Fibroblast of lung (primary cell): ENCODE measurements at places on chromosomes 12 and 14.

DNA sequence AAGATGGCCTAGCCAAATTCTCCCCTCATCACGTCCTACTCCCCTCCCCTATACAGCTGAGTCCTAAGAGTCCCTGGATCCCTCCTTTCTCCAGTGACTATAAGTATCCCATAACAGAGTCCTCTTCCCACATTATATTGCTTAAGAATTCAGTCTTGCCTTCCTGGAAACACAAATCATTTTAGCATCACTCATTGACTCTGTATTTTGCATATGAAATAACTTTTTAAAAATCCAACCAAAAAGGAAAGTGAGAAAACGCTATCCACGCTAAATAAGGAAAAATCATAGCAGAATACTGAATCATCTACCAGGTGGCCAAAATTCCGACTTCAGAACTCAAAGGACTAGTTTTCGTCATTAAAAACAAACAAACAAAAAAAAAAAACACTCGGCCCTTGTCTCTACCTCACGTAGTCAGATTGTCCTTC is 130.2 kb downstream of the GCH1 start:
- peak; percentile 60 for DNase-seq

DNA sequence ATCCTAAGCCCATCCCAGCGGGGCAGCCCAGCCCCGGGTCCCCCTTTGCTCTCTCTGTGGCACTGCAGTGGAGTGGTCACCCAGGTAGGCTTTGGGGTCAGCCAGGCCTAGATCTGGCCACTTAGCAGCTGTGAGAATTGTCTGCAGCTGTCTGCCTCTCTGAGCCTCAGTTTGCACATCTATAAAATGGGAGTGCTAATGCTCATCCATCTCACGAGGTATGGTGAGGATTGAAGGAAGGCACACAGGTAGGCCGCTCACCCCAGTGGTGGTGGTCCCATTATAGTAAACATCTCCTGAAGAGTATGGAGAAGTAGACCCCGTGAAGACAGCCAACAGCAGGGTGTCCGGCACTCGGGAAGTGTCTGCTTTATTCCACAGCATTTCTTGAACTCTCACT is 9.2 kb downstream of the FOXN4 start:
- no peak for DNase-seq

- no peak for DNase-seq
Measured at GRCh38 chr12:47202176-47202575, 122.4 kb upstream of the AMIGO2 start.

GRCh38 chr14:74902941-74903705 is 19.9 kb downstream of the RPS6KL1 start:
- DNase-seq: no peak

DNA sequence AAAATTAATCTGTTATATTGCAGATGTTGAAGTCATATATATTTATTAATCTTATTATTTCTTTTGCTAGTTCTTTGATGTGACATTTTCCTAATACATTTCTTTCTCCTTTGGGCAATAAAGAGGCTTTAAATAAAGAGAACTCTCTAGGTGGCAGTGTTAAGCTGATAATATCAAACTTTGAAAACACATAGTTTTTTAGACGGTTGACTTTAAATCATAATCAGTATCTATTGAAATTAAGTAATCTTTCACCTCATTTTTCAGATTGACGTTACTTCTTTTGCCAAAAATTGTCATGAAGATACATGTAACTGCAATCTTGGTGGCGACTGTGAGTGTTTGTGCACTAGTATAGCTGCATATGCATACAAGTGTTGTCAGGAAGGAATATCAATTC is 130.8 kb upstream of the PTPRQ start:
- DNase-seq: no peak

DNA sequence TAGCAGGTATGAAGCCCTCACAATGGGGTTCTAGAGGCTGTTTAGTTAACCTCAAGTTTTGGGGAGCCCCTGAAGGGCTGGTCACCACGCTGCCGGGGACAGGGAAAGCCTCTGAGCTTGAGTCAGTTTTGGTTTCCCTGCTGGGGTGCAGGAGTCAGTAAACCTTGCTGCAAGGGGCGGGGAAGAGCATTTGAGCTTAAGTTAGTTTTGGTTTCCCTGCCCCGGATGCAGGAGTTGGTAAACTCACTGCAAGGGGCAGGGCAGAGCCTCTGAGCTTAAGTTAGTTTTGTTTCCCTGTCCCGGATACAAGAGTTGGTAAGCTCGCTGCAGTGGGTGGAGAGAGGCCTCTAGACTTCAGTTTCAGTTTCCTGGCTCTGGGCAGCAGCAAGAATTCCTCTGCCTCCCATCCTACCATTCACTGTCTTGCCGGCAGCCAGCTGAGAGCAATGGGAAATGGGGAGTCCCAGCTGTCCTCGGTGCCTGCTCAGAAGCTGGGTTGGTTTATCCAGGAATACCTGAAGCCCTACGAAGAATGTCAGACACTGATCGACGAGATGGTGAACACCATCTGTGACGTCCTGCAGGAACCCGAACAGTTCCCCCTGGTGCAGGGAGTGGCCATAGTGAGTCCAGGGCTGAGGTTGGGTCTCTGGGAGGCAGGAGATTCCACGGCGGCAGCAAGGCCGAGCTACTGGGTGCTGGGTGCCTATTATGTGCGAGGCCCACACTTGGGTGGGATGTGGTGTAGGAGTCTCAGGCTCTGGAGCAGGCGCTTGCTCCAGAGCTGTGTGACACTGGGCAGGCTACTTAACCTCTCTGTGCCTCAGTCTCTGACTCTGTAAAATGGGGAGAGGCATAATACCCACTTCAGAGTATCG is at the start of gene OAS2:
OAS2 (plus strand) TSS at position 357 of the 878 bp plus-strand sequence; CDS start at position 447, 90 bp downstream.
- peak; percentile 15 for DNase-seq

DNA sequence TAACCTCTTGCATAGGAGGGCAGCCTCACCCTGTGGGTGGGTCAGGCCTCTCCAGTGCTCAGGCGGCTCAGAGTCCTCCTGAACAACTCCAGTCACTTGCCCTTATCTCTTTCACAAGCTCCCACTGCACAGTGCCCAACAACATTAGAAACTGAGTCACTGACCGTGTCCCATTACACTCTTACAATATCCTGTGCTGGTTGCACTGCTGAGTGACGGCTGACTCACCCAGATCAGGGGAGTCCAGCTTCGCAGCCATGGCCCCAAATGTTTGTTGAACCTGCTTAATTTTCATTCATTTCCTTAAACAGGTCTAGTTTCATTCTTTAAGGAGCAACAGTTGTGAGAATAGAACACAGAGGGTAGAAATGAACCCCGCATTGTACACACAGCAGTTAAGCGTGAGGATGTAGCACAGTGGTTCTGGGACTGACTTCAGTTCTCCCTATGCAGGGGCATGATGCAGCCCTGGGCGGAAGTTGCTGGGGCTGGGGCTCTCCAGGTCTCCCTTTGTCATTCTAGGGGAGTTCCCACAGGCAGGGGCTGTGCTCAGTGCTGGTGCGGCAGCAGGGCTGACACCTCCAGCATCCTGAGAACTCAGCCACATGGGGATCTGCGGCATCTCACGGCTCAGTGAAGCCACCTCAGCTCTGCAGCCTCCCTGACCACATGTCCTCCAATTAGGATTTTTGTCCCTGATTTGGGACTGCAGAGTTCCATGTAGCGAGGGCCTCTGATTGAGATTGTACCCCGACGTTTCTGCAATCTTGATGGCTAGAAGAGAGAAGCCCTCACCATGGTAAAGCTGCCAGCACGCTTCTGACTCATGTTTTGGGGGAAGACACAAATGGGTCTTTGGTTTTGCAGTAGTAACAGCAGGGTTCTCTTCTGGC is 16.1 kb downstream of the GPR68 start:
- peak; percentile 62 for DNase-seq

GRCh38 chr12:6443361-6443983 is 1.3 kb upstream of the CD27 start:
- no peak for DNase-seq

- no peak for DNase-seq
Measured at GRCh38 chr12:22722779-22723178, 97.8 kb downstream of the ETNK1 start.

GRCh38 chr12:21559855-21560569 is 33.9 kb downstream of the SPX start:
- peak; percentile 74 for DNase-seq

- DNase-seq: no peak
Measured at GRCh38 chr12:8675591-8676036, 13.0 kb upstream of the MFAP5 start.

- no peak for DNase-seq
Measured at GRCh38 chr12:67986632-67987031, 2.6 kb upstream of the IFNG-AS1 start.

- no peak for DNase-seq
Measured at GRCh38 chr12:74499192-74499591, 38.4 kb upstream of the ATXN7L3B start.

DNA sequence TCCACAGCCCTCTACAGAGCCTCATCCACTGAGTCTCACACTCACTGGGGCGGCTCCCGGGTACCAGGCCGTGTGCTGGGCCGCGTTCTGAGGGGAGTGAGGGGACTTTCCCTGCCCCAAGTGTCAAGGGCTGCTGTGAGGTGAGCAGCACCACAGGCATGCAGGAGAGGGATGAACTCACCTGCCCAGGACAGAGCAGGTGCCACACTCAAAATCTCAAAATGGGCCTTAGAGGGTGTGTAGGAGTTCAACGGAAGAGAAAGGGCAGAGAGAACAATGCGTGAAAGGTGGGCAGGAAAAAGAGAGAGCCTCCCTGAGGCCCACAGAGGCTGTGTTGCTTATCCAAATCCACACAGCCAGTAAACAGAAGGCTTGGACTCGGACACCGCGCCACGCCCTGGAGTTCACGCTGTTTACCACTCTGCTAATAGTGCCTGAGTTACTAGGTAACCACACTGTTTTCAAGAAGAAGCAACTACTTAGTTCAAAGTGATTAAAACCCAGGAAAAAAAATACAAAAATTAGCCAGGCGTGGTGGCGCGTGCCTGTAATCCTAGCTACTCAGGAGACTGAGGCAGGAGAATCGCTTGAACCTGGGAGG is 32.7 kb downstream of the TSPAN11 start:
- DNase-seq: no peak
